ENCODE measurements at places on chromosomes 3 and 15. TPM values are rescaled to one million over a fixed set of nuclear protein-coding genes. Genes with fewer than 3 reads are reported as not detected.
A peak's percentile ranks its signal among the peaks of the same experiment; 100 is the strongest.

The FSIP1 gene
- total RNA-seq = 0.38 TPM

The KCNAB1 gene
- total RNA-seq = 0.57 TPM

GRCh38 chr3:188727052-188727451, 444.7 kb upstream of the TPRG1 start:
- DNase-seq = no peak

DNA sequence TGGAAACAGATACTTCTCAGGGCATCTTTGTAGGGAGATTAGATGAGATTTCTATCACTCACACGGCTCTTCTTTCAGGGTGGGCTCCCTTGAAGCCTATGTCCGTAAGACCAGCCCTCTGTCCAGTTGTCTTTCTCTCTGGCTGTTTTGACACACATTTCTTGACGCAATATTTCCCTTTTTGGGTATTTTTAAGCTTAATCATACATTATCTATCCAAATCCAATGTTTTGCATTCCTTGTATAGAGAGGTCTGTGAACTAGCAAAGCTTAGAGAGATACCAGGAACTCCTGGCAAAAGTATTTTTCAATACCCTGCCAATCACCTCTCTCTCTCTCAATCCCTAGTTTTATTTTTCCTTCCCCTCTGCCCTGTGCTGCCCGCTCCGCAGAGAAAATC, 79.3 kb downstream of the EOMES start:
- peak; percentile 54 for DNase-seq

- DNase-seq = no peak
Measured at GRCh38 chr3:85487375-85487774, 528.6 kb downstream of the CADM2 start.

- no peak for DNase-seq
Measured at GRCh38 chr3:87398168-87398801, 121.9 kb upstream of the POU1F1 start.

- DNase-seq = no peak
Measured at GRCh38 chr3:102727340-102727739, 292.5 kb downstream of the ZPLD1 start.

DNA sequence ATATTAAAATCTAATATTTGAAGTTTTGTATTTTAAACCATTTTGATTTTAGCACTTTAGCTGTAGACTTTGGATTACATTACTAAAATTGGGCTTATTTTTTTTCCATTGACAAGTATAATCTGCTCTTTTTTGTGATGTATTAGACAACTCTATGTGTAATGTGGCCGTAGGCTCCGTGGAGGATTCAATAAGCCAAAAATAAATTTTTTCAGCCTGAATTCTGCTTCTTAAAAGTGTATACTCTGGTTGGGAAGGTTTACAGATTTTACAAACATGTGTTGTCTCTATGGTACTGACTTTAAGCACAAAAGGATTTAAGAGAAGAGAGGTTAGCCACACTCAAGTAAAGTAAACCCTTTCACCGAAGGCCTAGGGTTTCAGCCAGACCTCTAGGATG, 110.8 kb downstream of the PLCL2 start:
- no peak for DNase-seq

All from LHCN-M2 (cell line).